ENCODE measurements at places on chromosomes 7 and 10.

GRCh38 chr7:30920584-30921539 lies 9.2 kb downstream of the AQP1 start:
- DNase-seq, result no peak

- no peak for DNase-seq
These were observed 271.7 kb downstream of the TCF7L2 start for GRCh38 chr10:113221756-113222168.

DNA sequence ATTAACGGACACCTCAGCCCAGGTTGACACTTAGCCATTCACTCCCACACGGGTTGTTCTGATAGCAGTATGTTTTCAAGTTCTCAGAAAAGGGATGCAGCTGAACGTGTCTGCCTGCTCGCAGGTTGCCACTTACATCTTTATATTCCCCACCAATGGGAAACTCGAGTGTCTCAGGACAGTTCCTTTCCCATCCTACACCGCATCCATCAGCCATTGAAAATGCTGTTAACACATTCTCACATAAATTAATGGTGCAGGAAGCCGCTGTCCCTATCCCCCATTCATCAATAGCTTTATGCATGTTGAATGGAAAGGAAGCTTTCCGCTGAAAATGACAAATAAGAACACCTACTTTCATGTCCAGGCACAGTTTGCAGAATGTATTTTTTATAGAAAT lies 1.7 kb upstream of the FGFR2 start:
- DNase-seq, result no peak

- no peak for DNase-seq
These were observed 304.1 kb downstream of the KLF6 start for GRCh38 chr10:3480990-3481315.

GRCh38 chr10:114871379-114871778 lies 49.8 kb downstream of the FHIP2A start:
- no peak for DNase-seq

DNA sequence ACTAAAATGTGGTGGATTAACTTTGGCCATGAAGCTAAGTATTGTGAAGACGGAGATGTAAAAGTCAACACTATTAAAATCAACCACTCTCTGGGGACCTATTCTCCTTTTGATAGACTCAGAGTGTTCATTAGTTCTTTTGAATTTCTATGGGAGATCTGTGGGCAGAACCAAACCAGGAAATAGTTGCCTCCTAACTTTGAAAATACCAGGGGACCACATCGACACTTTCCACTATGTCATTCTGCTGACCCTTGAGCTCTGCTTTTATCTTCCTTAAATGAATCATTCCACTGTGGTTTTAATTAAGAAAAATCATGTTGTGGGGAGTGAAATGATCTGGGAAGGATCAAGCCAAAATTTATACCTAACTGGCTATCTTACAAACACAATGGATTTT lies 960.5 kb downstream of the GATA3 start:
- DNase-seq, result no peak

DNA sequence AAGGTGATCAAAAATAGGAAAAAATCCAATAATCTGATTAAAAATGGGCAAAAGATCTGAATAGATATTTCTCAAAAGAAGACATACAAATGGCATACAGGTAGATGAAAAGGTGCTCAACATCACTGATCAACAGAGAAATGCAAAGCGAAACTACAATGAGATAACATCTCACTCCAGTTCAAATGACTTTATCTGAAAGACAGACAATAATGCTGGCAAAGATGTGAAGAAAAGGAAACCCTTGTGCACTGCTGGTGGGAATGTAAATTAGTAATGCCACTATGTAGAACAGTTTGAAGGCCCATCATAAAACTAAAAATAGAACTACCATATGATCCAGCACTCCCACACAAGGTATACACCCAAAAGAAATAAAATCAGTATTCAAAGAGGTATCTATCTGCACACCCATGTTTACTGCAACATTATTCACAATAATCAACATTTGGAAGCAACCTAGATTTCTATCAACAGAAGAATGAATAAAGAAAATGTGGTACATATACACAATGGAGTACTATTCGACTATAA lies 85.0 kb downstream of the LRRN3 start:
- DNase-seq, result no peak

DNA sequence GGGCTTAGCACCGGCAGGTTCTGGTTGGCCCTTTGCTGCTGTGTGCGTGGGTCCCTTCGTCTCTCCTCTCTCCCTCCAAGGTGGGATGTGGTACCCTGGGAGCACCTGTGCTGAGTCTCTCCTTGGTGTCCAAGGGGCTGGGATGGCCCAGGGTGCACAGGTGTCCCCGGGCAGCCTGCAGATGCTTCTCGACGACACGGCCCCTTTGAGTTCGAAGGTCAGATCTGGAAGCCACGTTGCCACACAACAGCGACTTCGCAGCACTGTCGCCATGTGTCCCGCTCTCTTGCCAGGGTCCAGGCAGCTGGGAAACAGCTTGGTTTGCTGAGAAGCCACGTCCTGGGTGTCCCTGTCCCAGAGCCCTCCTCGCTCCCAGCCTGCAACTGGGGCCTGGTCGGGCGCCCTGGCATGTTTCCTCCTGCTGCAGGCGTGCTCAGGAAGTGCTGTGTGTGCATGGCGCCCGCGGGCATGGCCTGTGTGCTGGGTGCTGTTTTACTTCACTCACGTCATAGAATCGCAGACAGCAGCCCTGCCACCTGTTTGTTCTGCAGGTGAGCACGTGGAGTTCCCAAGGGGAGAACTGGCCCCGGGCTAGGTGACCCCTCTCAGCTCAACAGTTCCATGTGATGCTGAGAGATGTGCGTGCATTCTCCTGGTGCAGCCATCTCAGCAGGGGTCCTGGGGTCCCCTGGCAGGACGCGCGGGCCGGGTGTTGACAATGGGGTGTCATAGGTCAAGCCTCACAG lies 70.9 kb downstream of the DNAJB6 start:
- DNase-seq, result no peak

- DNase-seq, result no peak
These were observed 161.7 kb upstream of the LYZL1 start for GRCh38 chr10:29127037-29127700.

DNA sequence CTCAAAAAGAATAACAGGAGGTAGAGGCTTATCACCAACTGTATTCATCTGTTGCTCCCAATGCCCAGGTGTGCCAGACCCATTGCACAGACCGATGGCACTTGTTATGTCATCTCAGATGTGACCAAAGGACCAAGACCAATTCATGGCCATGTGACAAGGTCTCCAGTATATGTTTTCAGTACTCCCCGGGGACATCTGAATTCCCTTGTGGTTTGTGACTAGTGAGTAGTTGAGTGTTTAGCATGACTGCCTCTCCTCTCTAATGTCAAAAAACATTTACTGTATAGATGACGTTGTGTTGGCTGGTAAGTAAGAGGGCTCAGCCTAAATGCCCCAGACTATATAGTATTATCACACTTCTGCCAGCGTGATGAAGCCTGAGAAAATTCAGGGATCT lies 202.1 kb upstream of the SMIM30 start:
- DNase-seq, result no peak

DNA sequence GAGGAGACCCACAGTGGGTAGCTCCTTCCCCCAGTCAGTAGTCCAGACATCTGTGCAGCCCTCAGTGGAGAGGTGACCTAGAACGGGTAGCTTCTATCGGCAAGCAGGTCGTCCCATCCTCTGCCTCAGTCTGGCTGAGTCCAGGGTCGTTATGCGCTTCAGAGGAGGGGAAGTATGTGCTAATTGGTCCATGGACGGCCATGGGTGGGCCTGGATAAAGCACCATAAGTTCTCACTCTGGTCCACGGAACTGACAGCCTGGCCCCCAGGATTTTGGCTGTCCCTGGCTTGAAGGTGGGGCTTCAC lies 78.6 kb downstream of the HDAC9 start:
- no peak for DNase-seq

- DNase-seq, result no peak
These were observed 12.7 kb downstream of the SPRN start for GRCh38 chr10:133411523-133412380.

DNA sequence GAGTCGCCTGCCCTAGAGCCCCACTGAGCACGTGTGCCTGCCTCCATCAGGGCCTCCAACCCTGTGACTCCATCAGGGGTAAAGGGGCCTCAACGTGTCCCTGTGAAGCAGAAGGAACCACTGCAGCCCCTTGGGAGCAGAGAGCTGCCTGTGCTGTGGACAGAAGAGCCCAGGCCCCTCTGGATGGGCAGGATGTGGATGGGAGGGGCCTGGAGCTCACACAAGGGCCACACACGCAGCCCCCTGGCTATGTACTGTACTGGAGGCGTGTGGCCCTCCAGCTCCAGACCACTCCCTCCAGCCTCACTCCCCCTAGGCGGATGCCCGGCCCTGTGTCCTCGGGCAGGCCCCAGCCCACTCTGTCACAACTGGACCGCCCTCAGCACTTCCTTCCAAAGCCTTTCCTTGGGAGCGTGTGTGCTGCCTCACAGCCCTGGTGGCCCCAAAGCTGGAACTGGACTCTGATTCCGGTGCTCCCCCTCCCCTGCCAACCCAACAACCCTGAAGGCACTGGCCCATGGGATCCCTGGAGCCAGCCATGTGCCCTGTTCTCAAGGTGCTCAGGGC lies 238.0 kb downstream of the TCERG1L start:
- DNase-seq, result no peak

Data from GOT3 (cell line).